Suppressor macrophage (primary cell): ENCODE measurements at places on chromosomes 4 and X.

GRCh38 chr4:163167333-163167626 is 590 bp upstream of the NAF1 start:
- no peak for DNase-seq

GRCh38 chr4:74324262-74324661 is 16.0 kb downstream of the EPGN start:
- no peak for DNase-seq

DNA sequence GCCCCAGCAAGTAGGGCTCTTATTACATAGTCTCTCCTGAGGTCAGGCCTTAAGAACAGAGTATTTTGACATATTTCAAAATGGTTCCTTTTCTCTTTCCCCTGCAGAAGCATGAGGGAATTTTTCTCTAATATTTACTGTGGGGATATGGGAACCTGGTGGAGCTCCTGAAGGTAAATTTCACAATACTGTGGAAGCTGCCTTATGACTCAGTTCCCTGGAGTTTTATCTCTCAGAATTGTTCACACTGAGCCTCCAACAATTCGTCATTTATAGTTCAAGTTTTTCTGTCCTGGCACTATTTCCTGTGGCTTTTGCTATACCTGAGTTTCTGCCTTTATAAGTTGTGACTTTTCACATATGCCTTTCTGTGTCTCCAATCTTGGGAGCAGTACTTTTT is 607.2 kb upstream of the NDST4 start:
- DNase-seq: no peak

DNA sequence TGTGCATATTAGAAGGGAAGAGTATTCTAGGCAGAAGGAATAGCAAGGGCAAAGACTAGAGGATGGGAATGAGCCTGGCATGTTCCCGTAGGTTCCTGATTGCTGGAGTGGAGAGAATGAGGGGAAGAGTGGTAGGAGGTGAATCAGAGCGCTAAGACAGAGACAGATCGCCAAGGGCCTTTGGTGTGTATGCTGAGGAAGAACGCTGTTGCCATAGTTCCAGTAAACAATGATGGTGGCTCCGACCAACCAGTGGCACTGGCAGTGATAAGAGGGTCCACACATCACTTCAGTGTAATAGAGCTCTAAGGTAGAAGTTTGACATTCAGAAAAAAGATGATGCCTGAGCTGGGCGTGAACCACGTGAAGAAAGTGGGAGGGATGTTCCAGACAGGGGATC is 966 bp downstream of the TBC1D25 start:
- no peak for DNase-seq

- DNase-seq: no peak
These were observed 611.6 kb upstream of the GRIA3 start for GRCh38 chrX:122572461-122572860.

- DNase-seq: peak; percentile 5
These were observed 10.8 kb downstream of the NOX1 start for GRCh38 chrX:100863326-100863864.

GRCh38 chrX:150972450-150972849 is 10.7 kb upstream of the HMGB3 start:
- DNase-seq: no peak

- DNase-seq: no peak
These were observed 29.8 kb upstream of the SMAD1 start for GRCh38 chr4:145451895-145452294.

GRCh38 chrX:39484159-39485068 is 613.3 kb downstream of the BCOR start:
- DNase-seq: no peak

DNA sequence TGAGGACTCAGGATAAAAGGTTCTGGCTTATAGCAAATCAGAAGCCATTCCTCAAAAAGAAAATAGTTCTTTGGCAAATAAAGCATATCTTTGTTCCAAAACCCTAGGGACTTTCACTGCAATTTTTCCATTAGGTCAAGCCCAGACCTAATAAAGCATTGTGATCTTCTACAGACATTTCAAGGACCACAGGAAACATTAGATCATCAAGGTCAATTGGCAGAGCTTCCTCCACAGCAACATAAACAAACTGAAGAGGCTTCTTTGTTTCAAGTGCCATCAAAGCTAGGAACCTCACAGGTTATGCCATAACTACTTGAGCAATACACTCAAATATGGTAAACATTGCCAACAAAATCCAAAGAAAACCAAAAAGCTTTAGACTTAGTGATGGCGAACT is 144.9 kb downstream of the ANXA5 start:
- DNase-seq: no peak

GRCh38 chr4:161828061-161828460 is 335.7 kb downstream of the FSTL5 start:
- no peak for DNase-seq

- DNase-seq: no peak
These were observed 88.4 kb downstream of the EVC start for GRCh38 chr4:5799406-5799805.

GRCh38 chrX:116239944-116240840 is 69.6 kb downstream of the AGTR2 start:
- no peak for DNase-seq

- DNase-seq: no peak
These were observed 999 bp upstream of the CTBP1 start for GRCh38 chr4:1249731-1250526.

DNA sequence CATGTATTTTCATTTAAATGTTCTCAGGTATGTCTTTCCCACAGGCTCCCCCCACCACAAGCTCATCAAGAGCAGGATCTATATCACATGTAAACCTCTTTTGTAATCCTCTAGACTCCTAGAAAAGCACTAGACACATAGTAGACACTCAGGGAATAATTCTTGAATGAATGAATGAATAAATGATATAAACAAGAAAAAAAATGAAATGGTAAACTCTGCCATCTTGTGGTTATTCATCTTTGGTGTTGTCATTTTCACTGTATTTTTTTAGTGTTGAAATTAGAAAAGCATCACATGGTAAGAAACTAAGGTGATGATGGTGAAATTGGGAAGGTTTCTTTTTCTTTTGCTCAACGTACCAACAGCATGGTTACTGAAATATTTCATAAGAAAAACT is 34.2 kb upstream of the C1GALT1C1 start:
- peak; percentile 4 for DNase-seq

DNA sequence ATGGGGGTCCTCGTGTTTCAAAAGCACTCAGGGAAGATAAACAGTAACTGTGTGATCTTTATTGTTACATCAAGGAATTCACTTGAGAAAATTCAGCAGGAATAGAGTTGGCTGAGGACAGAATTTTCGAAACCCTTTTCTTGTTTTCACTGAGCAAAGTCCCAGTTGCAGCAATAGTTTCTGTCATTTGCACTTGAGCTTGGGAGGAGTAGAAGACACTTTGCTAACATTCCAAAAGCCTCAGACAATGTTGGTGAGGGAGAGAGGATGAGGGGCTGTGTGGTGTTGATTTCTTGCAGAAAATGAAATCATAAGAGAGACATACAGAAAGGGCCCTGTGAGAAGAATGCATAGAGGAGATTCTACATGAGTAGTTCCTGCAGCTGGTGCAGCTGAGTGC is 151.9 kb upstream of the DIPK2B start:
- DNase-seq: no peak

GRCh38 chr4:68433582-68433981 is 13.7 kb upstream of the TMPRSS11E start:
- DNase-seq: no peak

DNA sequence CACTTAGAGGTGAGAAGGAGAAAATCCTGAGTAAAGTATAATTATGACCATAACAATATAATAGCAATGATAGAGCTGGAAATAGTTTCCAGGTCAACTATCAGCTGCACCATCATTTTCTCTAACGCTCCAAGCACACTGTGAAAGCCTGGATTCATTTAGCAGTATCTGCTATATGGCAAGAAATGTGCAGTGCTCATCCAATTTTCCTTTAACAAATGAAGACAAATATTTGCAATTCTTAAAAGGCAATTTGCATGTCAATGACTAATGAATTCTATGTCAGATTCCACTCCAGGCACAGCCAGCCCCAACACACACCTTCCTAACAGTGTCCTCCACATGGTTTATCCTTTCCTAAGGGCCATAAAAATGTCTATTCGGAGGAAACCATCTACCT is 12.7 kb downstream of the PRSS12 start:
- DNase-seq: no peak

GRCh38 chr4:154422152-154422551 is 69.4 kb downstream of the DCHS2 start:
- DNase-seq: no peak

GRCh38 chr4:118975449-118976192 is 87.0 kb downstream of the SYNPO2 start:
- DNase-seq: no peak

GRCh38 chr4:148437439-148437838 is 4.8 kb downstream of the NR3C2 start:
- no peak for DNase-seq

DNA sequence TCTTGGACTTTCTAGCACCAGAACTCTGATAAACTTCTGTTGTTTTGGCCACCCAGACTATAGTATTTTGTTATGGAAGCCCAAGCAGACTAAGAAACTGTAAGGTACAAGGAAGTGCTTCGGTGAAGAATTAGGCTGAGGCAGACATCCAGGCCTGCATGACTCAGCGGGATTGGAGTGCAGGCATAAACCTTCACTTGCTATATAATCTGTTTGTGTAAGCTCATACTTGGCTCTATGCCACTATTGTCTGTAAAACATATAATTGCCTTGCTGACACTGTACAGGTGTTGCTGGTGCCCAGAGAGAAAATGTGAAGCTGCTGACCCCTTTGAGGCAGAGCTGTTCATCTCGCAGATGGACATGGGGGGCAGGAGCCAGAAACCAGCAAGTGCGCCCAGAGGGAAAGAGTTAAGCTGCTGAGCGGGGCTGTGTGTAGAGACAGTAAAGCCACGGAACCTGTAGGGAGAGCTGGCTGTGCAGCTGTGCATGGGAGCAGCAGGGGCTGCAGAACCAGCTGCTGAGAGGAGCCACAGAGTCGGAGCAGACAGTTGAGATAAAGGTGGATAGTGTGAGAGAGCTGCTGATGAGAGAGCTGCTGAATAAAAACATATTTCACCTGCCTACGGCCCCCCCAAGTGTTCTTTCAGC is 96.2 kb downstream of the RBM46 start:
- DNase-seq: no peak

DNA sequence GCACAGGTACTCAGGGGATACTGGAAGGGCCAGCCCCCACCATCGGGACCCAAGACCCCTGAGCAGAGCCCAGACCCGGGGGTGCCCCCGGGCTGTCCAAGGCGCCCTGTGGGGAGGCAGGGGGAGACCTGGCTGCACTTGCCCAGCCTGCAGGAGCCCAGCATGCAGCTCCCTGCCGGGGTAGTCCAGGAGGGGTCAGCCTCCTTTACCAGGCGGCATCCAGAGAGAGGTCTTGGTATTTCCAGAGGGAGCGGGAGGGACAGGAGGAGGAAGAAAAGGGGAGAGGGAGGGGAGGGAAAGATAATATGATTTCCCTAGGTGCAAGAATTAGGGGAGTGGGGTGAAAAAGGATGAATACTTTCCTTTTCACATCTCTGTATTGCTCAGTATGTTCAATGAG is 97.5 kb downstream of the ABLIM2 start:
- no peak for DNase-seq

DNA sequence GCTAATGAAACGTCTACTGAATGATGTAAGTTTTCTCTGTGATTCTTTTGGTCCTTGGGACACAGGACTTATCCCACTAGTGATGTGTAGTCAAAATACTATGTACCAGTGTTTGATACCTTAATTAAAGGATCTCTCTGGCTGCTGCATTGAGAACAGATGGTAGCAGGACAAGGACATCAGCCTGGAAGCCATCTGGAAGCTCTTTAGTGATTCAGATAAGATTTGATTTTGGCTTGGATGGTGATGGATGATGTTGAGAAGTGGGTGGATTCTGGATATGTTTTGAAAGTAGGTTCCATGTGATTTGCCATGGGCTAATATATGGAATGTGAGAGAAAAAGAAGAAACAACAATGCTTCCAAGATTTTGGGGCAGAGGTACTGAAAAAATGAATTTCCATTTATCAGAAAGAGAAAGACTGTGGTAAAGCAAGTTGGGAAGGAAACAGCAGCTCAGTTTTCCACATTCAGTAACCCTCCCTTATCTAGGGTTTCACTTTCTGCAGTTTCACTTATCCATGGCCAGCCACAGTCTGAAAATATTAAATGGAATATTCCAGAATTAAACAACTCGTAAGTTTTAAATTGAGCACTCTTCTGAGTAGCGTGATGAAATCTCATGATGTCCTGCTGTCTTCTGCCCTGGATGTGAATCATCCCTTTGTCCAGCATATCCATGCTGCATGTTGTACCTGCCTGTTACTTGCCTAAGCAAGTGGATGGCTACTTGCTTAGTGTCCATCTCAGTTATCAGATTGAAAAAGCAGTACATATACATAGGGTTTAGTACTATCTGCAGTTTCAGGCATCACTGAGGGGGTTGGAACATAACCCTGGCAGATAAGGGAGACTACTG is 15.6 kb downstream of the CD38 start:
- no peak for DNase-seq

GRCh38 chr4:1031956-1032795 is 20.8 kb downstream of the FGFRL1 start:
- no peak for DNase-seq

GRCh38 chr4:29571322-29571721 is 1148.8 kb upstream of the PCDH7 start:
- no peak for DNase-seq

GRCh38 chrX:964831-965416 is 247.5 kb downstream of the CRLF2 start:
- DNase-seq: no peak

DNA sequence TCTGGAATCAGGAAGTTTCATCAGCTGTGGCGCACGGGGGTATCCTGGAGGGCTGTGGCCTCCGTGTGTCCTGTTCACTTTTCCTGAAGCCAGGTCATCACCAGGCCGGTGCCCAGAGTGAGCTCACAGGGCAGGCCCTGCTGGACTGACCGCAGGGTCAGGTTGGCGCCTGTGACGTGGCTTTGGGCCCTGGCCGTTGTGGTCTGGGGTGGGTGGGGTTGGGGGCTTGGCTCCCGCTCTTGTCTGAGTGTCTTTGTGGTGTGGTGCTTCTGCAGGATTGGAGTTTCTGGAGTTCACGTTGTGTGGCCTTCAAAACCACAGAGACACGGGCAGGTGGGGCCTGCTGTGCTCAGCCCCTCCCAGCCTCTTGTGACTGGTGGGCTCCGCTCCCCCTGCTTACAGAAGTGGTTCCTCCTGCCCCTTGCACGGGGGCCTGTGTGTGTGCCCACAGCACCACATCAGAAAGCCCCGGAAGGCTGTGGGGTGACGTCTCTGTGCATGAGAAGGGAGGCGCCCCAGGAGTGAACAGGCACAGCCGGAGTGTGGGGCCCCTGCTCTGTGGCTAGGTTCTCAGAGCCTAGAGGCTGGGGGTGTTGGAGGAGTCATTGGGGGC is 9.5 kb downstream of the RGS12 start:
- peak; percentile 37 for DNase-seq

- peak; percentile 68 for DNase-seq
These were observed 85.5 kb upstream of the TET2 start for GRCh38 chr4:105061136-105061696.
